ENCODE measurements at places on chromosomes 3 and 15. TPM values are rescaled to one million over a fixed set of nuclear protein-coding genes. Genes with fewer than 3 reads are reported as not detected.

DNA sequence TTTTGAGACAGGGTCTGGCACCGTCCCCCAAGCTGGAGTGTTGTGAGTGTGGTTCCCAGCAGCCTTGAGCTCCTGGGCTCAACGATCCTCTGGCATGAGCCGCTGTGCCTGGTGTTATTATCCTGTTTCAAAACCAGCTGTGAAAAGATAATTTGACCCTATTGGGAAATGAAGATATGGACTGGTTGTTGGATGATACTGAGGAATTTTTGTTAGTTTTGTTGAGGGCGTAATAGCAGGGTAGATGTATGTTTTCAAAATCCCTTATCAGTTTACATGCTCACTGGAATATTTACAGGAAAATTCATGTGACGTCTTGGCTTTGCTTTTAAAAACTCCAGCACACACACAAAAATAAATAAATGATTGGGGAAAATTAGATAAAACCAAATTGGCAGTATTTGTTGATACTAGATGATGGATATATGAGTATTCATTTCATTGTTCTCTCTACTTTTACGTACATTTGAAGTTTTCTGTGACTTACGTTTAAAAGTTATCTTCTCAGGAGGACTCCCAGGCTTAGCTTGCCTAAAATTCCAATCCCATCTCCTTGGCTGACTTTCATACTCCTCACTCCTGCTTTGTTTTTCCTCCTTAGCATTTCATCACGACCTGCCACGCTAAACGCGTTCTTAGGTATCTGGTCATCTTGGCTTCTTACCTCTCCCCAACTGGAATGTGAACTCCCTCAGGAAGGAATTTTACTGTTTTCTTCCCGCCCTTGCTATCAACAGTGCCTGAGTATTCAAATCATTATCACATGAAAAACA lies 56.8 kb upstream of the TFRC start:
- DNase-seq = no peak

GRCh38 chr15:62545467-62546227 lies 380.6 kb upstream of the C2CD4B start:
- DNase-seq = peak; percentile 97

GRCh38 chr15:52056001-52056400 lies 37.0 kb downstream of the MAPK6 start:
- DNase-seq = no peak

DNA sequence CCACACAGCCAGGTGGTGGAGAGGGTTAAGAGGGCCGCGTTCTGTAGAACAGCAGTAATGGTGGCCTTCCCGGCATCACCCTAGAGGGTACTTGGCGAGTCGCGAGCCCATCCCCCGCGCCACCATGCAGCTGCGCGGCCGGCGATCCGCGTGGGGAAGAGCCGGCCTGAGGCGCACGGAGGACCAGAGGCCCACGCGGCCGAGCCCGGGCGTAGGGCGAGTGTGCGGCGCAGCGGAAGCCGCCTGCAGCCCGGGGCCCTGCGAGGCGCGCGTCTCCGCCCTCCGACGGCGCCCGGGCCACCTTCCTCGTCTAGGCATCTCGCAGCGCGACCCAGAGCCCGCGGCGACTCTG lies 423 bp downstream of the TKT start:
- peak; percentile 35 for DNase-seq

The CPN2 gene
- total RNA-seq = not detected

The NR2E3 gene
- 2.2 TPM for total RNA-seq

- peak; percentile 68 for DNase-seq
Measured at GRCh38 chr15:90482124-90483011, 47.4 kb upstream of the CRTC3 start.

DNA sequence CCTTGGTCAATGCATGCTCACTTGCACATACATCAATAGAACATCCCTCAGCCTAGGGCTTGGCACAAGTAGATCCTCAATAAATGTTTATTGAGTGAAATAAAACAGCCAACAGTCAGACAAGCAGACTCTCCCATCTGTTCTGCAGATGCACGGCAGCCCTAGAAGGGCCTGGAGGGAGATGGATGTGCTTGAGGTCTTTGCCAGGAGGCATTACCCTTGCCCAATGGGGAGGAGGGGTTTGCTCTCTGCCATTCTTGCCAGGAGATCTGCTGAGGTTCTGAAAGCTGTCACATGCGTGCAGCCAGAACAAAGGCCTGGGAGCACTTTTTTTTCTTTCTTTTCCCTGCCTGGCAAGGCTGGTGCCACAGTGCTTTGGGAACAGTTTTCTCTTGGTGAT lies 349.3 kb upstream of the THRB start:
- peak; percentile 35 for DNase-seq

GRCh38 chr15:39596358-39597051 lies 15.6 kb downstream of the THBS1 start:
- no peak for DNase-seq

DNA sequence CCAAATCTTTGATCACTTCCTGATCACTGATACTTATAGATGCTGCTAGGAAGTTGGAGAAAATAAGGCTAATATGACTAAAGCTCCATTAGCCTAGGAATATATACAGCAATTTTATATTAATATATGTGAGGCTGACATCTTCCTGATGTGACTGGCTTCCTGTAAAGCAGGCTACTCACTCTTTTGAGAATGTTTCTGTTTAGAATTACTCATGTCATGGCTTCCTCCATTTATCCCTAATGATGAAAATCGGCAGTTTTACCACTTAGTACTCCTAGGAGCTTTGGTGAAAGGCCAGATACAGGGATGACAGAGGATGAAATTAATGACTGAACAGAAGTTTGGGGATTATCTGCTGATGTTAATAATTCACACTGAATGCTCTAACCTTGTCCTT lies 3.9 kb upstream of the MAP1A start:
- no peak for DNase-seq

- DNase-seq = no peak
Measured at GRCh38 chr3:36302158-36302509, 78.2 kb upstream of the STAC start.

The CNTN3 gene
- total RNA-seq = 6.9 TPM

Data from tongue (tissue), 3 donors.